ENCODE measurements at places on chromosomes 16 and 17. TPM values are rescaled to one million over a fixed set of nuclear protein-coding genes. Genes with fewer than 3 reads are reported as not detected.

- no peak overlapping the region for H3K27ac ChIP-seq
- no peak overlapping the region for H3K4me3 ChIP-seq
- no peaks in the 10 kb centered on the region for H3K36me3 ChIP-seq
- H3K4me1 ChIP-seq, result no peaks in the 10 kb centered on the region
- no peak for DNase-seq
Observed at GRCh38 chr16:49195237-49195548, 86.4 kb downstream of the CBLN1 start.

GRCh38 chr17:37107406-37108083 lies 158.8 kb downstream of the AATF start:
- H3K4me1 ChIP-seq, result no peaks in the 10 kb centered on the region
- H3K27ac ChIP-seq, result no peak overlapping the region
- H3K4me3 ChIP-seq, result no peak overlapping the region
- H3K27me3 ChIP-seq, result no peaks in the 10 kb centered on the region
- H3K36me3 ChIP-seq, result no peaks in the 10 kb centered on the region

DNA sequence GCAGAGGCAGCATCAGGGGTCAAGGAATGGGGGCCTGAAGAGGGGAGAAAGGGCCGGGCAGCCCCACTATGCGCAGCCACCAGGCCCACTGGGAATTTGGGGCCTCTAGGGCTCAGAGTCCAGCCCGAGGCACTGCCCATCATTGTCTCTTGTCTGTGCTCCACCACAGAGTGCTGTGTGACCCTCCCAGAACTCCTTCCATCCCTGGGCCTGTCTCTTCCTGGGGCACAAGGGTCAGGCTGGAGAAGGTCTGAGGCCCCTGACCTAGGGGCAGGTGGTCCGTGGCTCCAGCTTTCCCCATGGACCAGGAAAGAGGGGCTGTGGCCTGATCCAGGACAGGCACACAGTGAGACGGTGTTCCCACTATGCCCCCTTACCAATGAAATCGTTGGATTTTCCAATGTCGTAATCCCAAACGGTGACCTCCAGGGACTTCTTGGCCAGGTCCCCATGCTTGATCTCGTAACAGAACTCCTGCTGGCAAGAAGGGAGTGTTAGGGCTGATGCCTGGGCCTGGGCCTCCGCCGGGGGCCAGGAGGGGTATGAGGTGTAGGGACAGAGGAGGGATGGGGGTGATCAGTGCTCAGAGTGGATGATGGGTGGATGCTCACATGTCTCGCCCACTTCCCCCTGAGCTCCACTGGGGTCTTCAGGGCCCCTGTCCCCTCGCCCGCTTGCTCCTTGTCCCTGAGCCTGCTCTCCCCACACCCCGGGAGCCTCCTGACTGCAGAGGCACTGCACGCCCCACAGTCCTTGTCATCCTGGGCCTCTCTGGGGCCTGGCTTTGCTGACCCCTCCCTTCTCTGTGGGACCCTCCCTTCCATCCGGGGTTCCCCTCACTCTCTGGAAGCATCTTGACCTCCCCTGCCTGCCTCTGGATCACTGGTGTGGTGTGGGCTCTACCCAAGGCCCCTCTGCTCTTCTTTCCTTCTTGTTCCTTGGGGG lies 10.7 kb downstream of the SCGB1C2 start:
- no peaks in the 10 kb centered on the region for H3K27me3 ChIP-seq
- no peak overlapping the region for H3K27ac ChIP-seq
- no peaks in the 10 kb centered on the region for H3K4me1 ChIP-seq
- no peaks in the 10 kb centered on the region for H3K36me3 ChIP-seq

- DNase-seq, result no peak
- no peaks in the 10 kb centered on the region for H3K4me1 ChIP-seq
- H3K27ac ChIP-seq, result no peak overlapping the region
Observed at GRCh38 chr16:26983426-26983825, 83.3 kb upstream of the C16orf82 start.

DNA sequence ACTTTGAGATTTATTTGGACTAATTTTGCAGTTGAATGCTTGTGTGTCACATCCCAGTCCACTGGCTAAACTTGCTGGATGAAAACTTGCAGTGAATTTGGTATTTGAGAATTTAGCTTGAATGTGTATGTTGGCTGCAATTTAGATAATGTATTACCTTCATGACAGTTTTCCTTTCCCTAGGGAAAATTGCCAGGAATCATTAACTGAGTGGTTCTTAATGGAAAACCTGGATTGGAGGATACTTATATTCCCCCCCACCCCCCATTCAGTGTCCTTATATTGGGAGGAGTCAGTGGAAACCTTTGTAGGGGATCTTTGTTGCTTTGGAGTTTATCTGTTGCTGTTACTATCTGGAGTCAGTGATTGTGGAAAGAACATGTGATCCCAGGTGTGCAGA lies 67.6 kb downstream of the KPNA2 start:
- no peak for DNase-seq
- H3K4me3 ChIP-seq, result no peak overlapping the region
- H3K36me3 ChIP-seq, result no peaks in the 10 kb centered on the region
- no peak overlapping the region for H3K27ac ChIP-seq
- H3K4me1 ChIP-seq, result peaks cover 4% of the 10 kb centered on the region

GRCh38 chr16:29745121-29745852 lies 503 bp downstream of the C16orf54 start:
- no peak overlapping the region for H3K27ac ChIP-seq
- DNase-seq, result no peak
- H3K4me1 ChIP-seq, result no peaks in the 10 kb centered on the region
- H3K4me3 ChIP-seq, result no peak overlapping the region
- H3K36me3 ChIP-seq, result no peaks in the 10 kb centered on the region
- no peaks in the 10 kb centered on the region for H3K27me3 ChIP-seq

DNA sequence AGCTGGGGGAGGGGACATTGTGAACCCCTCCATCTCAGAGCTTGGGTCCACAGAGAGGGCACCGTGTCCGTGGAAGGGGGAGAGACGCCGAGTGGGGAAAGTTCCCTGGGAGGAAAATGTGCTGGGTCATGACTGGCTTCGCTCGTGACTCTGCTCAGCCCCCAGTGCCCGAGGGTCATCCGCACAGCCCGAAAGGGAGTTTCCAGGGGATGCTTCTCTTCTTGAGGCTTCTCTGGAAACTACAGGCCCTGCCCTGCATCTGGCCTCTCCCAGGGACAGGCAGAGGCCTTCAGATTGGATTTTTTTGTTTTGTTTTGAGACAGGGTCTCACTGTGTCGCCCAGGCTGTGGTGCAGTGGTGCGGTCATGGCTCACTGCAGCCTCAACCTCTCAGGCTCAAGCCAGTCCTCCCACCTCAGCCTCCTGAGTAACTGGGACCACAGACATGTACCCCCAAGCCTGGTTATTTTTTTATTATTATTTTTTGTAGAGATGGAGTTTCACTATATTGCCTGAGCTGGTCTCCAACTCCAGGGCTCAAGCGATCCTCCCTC lies 9.8 kb upstream of the GSE1 start:
- H3K4me1 ChIP-seq, result peaks cover 42% of the 10 kb centered on the region
- no peak for DNase-seq
- H3K27me3 ChIP-seq, result no peaks in the 10 kb centered on the region

DNA sequence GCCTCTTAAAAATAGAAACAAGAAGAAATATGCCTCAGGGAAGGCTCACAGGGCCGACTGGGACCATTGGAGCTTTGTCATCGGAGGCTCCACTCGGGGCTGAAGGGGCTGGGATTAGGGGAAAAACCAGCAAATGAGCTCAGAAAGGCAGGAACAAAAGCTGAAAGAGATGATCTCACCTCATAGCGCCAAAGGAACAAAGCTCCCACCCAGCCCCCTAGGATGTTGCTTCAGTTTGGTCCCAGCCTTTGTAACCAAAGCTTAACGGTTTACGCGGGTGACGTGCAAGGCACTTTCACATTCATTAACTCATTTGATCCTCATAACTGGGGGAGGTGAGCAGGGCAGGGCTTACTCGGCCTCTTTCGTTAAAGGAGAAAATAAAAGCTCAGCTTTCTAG lies 168.5 kb upstream of the DYNLRB2 start:
- H3K36me3 ChIP-seq, result no peaks in the 10 kb centered on the region
- DNase-seq, result no peak
- no peak overlapping the region for H3K27ac ChIP-seq

DNA sequence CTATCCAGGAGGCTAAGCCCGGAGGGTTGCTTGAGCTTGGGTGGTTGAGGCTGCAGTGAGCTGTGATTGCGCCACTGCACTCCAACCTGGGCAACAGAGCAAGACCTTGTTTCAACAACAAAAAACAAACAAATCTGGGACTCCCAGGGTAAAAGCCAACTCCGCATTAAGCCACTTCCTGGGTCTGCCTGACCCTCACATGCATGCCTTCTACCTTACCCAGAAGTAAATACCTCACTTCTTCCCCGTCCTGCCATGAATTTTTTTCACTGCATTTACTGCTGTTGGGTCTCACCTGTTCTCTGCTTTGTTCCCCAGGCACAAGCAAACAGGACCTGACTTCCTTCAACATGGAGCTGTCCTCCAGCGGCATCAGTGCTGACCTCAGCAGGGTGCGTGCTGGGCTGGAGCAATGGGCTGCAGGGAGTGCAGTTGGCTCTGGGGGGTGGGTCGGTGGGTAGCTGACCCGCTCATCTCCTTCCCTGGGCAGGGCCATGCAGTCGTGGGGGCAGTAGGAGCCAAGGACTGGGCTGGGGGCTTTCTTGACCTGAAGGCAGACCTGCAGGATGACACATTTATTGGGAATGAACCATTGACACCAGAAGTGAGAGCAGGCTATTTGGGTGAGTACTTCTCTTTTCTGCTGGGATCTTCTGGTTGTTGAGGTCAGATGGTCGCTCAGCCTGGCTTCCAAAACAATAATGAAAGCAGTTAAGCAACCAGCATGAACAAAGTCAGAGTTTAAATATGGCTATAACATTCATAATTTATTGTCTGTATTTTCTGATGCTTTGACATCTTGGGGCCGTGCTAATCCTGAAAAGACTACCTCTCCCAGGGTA lies 16.4 kb downstream of the ITGAL start:
- no peaks in the 10 kb centered on the region for H3K27me3 ChIP-seq
- H3K4me1 ChIP-seq, result no peaks in the 10 kb centered on the region
- no peak for DNase-seq
- no peak overlapping the region for H3K4me3 ChIP-seq
- H3K27ac ChIP-seq, result no peak overlapping the region

- H3K36me3 ChIP-seq, result no peaks in the 10 kb centered on the region
- no peaks in the 10 kb centered on the region for H3K27me3 ChIP-seq
- H3K4me3 ChIP-seq, result no peak overlapping the region
- peaks cover 23% of the 10 kb centered on the region for H3K4me1 ChIP-seq
Observed at GRCh38 chr16:73095142-73095820, 47.4 kb upstream of the ZFHX3 start.

DNA sequence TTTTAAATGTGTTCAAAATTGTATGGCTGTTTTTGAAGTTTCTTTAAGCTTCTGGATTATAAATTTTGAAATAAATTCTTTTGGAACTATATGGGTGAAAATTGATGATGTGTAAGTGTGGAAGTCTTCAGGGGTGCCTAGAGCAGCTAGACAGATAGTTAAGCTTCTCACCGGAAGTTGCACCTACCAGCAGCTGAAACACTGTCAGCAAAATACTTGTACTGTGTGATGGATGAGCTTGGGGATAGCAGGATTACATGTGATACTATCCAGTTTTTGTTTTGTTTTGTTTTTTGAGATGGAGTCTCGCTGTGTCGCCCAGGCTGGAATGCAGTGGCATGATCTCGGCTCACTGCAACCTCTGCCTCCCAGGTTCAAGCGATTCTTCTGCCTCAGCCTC lies 19.7 kb downstream of the RBL2 start:
- H3K4me3 ChIP-seq, result no peak overlapping the region
- H3K4me1 ChIP-seq, result no peaks in the 10 kb centered on the region
- H3K36me3 ChIP-seq, result peaks cover 18% of the 10 kb centered on the region
- no peaks in the 10 kb centered on the region for H3K27me3 ChIP-seq
- no peak overlapping the region for H3K27ac ChIP-seq
- no peak for DNase-seq

DNA sequence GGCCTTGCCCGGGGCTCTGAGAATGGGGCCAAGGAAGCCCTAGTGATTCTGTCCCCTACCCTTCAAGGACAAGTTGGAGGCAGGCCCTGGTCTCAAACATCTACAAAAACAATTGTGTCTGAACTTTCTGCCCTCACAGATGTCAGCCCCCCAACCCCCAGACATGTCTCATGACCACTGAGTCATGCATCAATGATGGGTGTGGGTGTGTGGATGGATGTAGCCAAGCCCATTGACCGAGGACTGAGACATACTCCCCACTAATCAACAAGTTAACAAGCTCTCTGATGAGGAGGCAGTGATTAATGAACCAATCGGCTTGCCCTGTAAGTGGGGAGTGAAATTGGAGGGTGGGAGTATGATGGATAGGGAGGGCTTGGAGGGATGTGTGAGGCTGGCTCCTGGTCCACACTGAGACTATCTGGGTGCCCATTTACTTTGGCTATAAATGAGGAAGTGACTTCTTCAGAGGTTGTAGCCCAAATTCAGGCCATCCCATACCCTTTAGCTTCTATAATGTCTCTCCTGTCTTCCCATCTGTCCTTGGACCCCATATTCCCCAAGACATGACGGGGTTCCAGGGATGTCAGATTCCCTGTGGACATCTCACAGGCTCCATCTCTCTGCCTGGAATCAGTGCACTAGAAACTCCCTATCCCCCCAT lies 97.1 kb upstream of the TMEM97 start:
- H3K27me3 ChIP-seq, result no peaks in the 10 kb centered on the region
- H3K4me3 ChIP-seq, result no peak overlapping the region
- H3K27ac ChIP-seq, result no peak overlapping the region
- no peak for DNase-seq

DNA sequence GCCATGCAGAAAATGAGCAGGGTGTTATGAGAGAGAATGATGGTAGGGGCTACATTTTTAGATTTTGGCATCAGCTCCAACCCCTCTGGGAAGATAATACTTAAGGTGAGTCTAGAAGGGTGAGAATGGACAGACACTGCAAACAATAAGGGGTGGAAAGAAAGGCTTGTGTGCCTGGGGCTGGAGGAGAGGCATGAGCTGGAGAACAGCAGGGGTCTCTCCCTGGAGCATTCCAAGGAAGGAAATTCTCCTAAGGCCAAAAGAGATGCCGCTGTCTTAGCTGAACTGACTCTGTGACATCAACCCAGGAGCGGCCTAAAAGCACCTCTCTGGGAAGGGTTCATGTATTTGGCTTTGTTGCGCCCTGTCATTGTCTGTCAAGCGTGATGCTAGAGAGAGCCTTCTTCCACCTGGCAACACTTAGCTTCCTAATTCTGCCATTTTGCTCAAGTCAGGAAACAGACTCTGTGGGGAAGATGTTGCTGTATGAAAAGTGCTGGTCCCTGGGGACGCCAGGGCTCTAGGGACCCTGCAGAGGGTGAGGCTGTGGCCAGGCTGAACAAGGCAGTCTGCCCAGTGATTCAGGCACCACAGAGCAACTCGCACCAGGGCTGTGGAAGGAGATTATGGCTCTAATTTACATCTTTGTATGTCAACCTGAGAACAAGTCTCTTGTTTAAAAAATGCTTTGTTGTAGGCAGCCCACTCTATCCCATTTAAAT lies 225.7 kb downstream of the CBLN1 start:
- DNase-seq, result peak; percentile 14
- no peaks in the 10 kb centered on the region for H3K36me3 ChIP-seq
- no peaks in the 10 kb centered on the region for H3K4me1 ChIP-seq
- peaks cover 4% of the 10 kb centered on the region for H3K27me3 ChIP-seq

DNA sequence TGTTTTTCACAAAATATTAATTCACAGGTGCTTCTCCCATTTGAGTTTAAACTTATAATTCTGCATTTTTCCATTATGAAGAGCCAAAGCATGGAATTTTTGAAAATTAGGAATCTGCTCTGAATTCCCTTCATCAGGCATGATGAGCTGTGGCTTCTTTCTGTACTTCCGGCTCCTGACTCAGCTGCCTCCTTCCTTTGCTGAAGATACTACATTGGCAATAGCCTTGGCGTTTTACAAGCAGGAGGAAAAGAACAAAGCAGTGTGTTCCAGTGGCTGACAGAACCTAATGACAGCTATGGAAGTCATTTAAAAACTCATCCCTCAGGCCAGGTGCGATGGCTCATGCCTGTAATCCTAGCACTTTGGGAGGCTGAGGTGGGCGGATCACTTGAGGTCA lies 18.4 kb upstream of the USP36 start:
- H3K4me1 ChIP-seq, result no peaks in the 10 kb centered on the region
- no peaks in the 10 kb centered on the region for H3K36me3 ChIP-seq
- no peaks in the 10 kb centered on the region for H3K27me3 ChIP-seq
- no peak for DNase-seq

DHX58 gene
- 3.3 TPM for total RNA-seq

All from A673 (cell line).